Large intestine (tissue), 12 donors: ENCODE measurements at places on chromosomes 7 and 10. TPM values are rescaled to one million over a fixed set of nuclear protein-coding genes. Genes with fewer than 3 reads are reported as not detected.

ELOVL3 gene
- polyA plus RNA-seq = 0.12 TPM

OR6B1 gene
- polyA plus RNA-seq = not detected

DMBT1 gene
- polyA plus RNA-seq = 198 TPM

RBAK gene
- 13.7 TPM for polyA plus RNA-seq
